Activated T-cell treated with anti-CD3 and anti-CD28 coated beads, Interleukin-2, amount 50 U/mL, for 24 hours (primary cell): ENCODE measurements at places on chromosomes 11 and 22.

DNA sequence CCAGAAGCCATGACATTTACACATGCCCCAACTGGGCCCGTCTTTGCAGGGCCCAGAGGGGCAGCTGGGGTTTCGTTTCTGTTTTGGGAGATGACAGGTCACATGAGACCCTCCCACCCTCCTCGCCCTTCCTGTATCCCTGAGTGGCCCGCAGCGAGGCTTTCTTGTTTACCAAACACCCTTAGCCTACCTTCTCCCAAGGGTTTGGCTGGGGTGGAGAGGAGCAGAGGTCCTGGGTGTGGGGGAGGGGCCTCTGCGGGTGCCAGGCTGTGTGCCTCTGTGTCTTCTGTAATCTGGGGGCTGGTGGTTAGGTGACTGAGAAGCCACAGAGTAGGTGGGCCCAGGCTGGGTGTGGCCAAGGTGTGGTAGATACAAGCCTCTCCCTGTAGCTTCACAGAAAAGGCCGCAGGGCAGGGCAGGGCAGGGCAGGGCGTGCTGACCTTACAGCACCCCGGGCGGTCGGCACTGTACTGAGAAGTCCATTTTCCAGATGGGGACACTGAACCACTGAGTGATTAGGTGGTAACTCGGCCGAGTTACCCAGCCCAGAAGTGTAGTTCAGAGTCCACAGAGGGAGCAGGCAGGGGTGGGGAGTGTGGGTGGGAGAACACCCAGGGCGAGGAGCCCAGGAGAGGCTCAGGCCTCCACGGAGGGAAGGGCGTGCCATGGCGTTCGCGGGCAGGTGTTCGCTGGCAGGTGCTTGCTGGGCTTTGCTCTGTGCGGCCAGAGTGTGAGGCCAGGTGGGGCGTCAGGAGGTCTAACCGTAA, 8.7 kb downstream of the PRR5 start:
- peak; percentile 52 for DNase-seq

- peak; percentile 19 for DNase-seq
Measured at GRCh38 chr22:47372596-47373385, 610.3 kb downstream of the TBC1D22A start.

GRCh38 chr11:46120346-46121300, 631 bp downstream of the PHF21A start:
- peak; percentile 64 for DNase-seq

DNA sequence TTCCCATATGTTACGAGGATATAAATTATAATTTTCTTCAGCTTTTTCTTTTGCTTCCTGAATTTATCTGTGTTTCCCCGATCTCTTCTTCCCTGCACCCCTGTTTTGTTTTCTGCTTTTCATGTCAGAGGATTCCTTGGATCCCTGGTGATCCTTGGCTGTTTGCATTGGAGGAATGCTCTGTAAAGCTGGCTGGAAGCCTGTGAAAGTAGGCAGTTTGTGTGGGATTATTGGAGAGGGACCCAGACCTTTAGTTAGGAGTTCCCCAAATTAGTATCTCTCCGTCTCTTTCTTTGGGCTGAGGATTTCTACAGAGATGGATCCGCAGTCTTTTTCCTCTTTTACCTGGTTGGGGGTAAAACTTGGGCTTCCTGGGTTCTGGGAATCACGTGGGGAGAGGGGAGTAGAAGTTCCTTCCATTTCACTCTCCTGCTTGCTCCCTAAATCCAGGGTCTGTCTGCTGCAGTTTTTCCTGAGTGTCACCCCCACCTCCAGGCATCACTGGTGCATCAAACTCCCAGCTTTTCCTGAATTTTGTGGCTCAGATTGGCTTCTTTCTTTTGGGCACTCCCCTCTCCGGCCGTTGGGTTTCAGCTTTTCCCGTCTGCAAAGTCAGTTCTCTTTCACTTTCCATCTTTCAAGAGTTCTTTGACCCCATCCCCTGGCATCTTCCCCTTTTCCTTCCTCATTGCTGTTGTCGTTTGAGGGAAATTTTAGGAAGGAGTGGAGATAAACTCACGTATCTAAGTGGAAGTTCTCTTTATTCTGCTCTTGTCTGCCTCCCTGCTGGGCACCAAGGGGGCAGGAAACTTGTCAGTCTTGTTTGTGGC, 79.1 kb upstream of the ALX4 start:
- no peak for DNase-seq

GRCh38 chr22:47045691-47046410, 283.4 kb downstream of the TBC1D22A start:
- no peak for DNase-seq
